ENCODE measurements at places on chromosomes 11 and 22. TPM values are rescaled to one million over a fixed set of nuclear protein-coding genes. Genes with fewer than 3 reads are reported as not detected.
A peak's percentile ranks its signal among the peaks of the same experiment; 100 is the strongest.

- no peak for DNase-seq
Observed at GRCh38 chr11:28858076-28858475, 749.9 kb downstream of the METTL15 start.

Gene OR5B21
- total RNA-seq: 0.55 TPM

Gene DNAJB7
- not detected for total RNA-seq

- DNase-seq: no peak
Observed at GRCh38 chr22:25853501-25854284, 111.7 kb downstream of the MYO18B start.

Gene CARD18
- not detected for total RNA-seq

- no peak for DNase-seq
Observed at GRCh38 chr11:117501237-117501898, 173.7 kb downstream of the CEP164 start.

DNA sequence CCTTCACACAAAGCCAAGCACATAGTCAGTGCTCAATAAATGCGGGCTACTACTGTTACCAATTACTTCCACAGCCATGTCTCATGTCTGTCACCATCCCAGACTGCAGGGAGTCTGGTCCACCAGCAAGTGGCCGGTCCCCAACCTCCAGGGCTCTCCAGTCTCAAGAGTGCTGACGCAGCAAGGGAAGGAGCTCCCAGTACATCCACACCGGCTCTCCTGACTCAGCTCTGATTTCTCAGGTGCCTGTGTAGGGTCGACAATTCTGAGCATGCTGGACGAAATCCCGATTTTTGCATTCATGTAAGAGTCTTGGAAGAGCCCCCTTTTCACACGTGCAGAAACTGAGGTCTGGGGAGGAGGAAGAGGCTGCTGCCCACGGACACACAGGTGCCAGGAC, 10.3 kb upstream of the NEFH start:
- no peak for DNase-seq

DNA sequence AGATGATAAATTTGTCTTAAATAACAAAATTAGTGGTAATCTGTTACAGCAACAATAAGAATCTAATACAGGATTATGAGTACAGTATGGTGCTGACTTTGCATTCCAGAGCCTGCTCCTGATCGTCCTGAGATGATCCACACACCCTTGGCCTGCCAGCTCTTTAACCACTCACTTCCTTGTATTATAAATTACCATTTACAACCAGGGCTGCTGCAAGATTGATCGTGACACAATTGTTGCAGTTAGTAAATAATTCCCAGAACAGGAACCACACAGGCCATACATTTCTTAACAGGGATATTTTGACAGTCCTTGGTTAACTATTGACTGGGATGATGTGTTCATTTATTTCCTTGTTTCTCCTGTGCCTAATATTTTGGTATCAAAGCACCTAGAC, 3.8 kb upstream of the CBLIF start:
- no peak for DNase-seq

- no peak for DNase-seq
Observed at GRCh38 chr11:113261709-113262475, 52.5 kb upstream of the TTC12 start.

Gene MMP7
- total RNA-seq: not detected

GRCh38 chr11:61357233-61357893, 4.3 kb downstream of the CYB561A3 start:
- DNase-seq: no peak

- no peak for DNase-seq
Observed at GRCh38 chr22:49206281-49206680, 621.4 kb downstream of the BRD1 start.

GRCh38 chr11:43549624-43550023, 130.9 kb upstream of the HSD17B12 start:
- no peak for DNase-seq

DNA sequence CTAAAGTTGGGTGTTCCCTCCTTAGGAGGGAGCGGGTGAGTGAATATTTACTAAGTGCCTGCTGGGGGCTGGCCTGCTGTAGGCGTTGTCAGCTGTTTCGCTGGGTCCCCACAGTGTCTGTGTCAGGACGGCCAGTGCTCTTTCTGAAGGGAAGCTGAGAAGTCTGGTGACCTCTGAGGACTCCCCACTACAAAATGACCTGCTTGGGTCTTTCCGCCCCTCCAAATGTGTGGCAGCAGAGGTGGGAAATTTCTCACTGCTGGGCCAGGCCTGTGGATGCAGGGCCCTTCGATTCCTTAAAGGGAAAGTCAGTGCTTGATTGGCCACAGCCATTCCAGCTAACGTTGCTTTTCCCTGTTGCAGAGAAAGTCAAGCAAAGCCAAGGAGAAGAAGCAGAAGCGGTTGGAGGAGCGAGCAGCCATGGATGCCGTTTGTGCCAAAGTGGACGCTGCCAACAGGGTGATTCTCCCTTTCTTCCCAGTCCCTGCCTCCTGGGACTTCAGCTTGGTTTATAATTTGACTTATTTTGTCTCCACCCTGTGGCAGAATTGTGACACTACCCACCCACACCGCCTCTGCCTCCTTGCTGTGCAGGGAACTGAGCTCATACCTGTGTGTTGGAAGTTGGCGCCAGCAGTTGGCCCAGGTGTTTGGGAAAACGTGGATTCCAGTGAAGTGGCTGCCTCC, 6.8 kb downstream of the NAA40 start:
- peak; percentile 75 for DNase-seq

DNA sequence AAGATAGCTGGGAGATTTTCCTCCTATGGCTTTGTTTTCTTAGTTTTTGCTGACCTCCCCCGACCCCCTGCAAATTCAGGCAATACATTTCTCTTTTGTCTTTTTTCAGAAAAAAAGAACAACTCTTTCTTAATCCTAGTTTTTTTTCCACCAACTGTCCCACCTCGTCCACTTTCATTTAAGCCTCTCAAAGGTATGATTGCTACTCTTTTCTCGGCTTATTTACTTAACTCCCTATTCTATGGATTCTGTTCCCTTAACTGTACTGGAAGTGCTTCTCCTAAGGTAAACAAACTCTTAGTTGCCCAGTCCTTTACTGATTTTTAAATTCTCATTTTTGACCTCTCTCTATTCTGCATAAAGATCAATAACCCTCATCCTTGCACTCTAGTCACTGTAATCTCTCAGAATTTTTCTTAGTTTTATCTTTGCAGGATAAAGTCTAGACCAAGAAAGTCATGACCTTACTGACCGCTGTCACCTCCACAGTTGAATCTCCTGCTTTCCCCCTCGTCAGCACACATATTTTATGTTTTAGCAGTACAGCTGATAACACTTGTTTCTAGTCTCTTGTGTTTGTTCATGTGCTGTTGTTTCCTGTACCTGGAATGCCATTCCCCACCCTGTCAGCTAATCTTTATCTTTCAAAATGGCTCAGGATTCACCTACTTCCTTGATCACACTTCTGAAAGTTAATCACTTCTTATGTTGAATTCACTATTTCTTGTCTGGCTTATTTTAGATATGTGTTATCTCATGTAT, 14.9 kb downstream of the TBCEL start:
- DNase-seq: no peak

DNA sequence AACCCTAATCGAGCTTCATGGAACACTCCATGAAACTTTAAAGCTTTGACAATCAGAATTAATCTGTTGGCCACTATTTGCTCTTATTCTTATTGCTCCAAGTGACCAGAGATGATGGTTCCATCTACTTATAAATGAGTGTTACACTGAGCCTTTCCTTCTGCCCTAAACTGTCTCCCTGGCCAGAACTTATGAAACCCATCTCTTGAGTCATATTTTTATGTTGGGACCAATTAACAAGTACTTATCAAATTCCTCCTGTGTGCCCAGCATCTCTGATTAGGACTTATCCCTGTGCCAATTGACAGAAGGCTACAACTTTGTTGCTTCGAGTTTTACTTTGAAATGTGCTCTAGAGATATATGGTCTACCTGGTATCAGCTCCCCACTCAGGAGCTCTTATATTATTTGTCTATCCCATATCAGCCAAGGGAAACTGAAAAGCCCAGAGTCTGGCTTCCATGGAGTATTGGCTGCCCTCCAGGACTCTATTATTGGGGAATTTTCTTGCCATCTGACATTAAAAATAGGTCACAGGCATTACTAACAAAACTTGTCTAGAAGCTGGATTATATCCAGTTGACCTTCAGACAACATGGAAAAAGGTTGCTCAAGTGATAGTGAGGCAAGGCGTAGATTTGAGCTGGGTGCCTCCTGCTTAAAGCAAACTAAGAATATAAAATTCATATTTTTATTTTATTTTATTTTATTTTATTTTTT, 8.8 kb downstream of the KREMEN1 start:
- DNase-seq: no peak

DNA sequence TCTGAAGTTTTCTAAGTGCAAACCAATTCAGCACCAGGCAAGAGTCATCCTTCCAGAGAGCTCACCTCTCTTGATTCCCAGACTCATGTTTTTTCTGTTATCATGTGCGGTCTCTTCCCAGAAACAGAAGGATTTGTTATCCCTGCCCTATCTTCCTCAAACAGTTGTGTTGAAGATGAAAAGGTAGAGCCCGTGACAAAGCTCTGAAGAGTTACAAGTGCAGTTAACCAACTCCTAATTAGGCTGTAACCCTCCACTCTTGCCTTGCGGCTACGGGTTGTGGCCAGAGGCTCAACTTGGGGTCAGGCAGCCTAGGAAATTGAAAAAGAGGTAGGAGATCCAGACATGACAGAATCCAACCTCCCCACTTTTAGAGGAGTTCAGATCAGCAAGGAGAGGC, 76.2 kb upstream of the CADM1 start:
- DNase-seq: no peak

Gene MYOD1
- total RNA-seq: not detected

All from natural killer cell (primary cell).